ENCODE measurements at places on chromosomes 7 and 10.
A peak's percentile ranks its signal among the peaks of the same experiment; 100 is the strongest.

GRCh38 chr10:7945469-7946187 lies 108.9 kb upstream of the GATA3 start:
- no peak for DNase-seq

- DNase-seq: no peak
Observed at GRCh38 chr10:7832060-7832459, 13.8 kb downstream of the TAF3 start.

DNA sequence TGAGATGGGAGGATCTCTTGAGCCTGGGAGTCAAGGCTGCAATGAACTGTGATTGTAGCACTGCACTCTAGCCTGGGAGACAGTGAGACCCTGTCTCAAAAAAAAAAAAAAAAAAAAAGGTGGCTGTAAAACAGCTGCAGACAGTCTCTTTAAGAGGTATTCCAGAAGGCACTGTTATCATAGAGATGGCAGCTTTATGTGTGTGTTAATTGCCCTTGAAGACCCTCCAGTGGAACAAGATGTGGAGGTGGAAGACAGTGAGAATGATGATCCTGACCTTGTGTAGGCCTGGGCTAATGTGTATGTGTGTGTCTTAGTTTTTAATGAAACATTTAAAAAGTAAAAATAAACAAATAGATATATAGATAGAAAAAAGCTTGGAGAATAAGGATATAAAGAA lies 66.0 kb downstream of the ZNF487 start:
- no peak for DNase-seq

DNA sequence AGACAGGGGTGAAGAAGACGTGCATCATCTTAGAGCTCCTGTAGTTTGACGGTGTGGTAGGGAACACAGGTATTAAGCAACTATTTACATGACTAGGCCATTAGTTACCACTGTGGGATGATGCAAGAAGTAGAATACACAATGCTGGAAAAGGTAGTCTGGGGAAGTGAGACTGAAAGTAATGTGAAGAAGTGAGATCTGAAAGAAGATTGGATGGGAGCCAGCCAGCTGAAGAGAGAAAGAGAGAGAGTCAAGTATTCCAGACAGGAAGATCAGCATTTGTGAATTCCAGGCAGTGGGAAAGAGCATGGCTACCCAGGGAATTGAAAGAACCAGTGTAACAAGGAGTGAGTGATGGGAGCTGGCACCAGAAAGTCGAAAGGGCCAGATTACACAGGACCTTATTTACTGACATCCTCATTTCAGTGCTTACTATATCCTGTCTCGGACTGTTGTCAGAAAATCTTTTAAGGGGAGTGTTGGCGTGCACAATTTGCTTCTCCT lies 4.0 kb upstream of the CFAP58 start:
- no peak for DNase-seq

DNA sequence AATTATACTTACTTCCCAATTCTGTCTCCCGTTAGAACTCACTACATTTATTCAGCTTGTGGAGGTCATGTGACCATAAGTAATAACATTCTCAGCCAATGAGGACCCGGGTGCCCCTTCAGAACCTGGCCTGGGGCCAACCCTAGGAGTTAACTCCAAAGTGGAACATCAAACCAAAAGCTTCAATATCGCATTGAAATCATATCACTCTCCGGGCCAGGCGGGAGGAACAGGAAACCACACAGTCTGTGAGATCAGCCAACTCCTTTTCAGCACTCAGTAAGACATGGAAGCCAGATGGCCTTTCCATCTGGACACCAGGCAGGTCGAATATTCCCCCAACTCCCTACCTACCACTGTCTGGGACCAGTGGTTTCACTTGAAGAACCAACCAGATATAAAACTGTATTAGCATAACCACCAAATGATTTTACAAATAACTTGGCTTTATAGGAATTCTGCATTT lies 5.5 kb downstream of the CREB3L2 start:
- DNase-seq: no peak

GRCh38 chr10:34753014-34753757 lies 61.9 kb downstream of the PARD3 start:
- no peak for DNase-seq

DNA sequence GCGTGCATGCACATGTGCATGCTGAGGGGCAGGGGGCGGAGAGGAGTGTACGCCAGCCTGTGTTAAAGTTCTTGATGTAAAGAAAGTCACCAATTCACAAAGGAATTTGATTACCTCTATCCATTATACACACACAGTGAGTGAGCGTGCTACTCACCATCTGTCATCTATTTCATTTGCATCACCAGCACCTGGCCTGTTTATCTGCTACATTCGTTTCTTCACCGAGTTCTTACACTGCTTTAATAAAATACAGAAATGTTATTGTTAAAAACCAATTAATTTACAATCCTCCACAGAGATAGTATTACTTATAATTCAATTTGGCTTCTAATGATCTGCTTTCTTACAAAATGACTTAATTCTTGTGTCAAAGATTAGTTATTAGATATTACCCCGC lies 32.6 kb downstream of the NEUROD6 start:
- DNase-seq: no peak

GRCh38 chr7:4667776-4668509 lies 14.2 kb upstream of the FOXK1 start:
- no peak for DNase-seq

DNA sequence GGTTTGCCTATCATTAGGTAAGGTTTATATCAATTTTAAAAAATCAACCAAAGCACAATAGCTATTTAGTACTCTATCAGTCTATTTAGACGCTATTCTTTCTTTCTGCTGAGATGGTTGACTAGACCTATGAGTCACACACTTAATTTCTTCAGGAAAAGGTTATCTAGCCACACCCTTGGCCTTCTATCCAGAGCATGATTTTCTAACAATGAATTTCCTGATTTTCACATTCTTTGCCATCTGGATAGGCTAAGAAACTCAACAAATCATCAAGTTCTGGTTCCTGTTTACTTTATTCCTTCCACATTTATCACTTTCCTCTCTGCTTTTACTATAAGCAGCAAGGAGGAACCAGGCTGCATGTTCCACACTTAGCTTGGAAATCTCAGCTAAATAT lies 8.1 kb downstream of the PRPS1L1 start:
- DNase-seq: no peak

DNA sequence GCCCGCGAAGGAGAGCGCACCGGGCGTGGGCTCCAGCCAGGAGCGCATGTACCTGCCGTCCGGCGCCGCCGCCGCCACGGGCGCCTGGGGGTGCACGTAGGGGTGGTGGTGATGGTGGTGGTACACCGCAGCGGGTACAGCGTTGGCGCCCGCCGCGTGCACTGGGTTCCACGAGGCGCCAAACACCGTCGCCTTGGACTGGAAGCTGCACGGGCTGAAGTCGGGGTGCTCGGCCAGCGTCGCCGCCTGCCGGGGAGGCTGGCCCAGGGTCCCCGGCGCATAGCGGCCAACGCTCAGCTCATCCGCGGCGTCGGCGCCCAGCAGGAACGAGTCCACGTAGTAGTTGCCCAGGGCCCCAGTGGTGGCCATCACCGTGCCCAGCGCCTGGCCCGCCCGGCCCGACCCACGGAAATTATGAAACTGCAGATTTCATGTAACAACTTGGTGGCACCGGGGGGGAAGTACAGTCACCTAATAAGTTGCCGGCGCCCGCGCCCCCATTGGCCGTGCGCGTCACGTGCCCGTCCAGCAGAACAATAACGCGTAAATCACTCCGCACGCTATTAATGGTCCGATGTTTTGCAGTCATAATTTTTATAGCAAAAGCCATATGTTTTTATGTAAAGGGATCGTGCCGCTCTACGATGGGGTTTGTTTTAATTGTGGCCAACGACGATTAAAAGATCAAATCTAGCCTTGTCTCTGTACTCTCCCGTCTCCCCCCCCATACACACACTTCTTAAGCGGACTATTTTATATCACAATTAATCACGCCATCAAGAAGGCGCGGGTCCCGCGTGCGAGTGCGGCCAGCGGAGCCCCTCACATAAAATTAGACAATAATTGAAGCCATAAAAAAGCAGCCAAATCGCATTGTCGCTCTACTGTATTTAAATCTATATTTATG lies at the start of gene HOXA9:
Gene HOXA9 (minus strand): TSS at position 449 of the 907 bp plus-strand sequence. CDS start 80 bp downstream, at position 369.
- DNase-seq: no peak

- DNase-seq: no peak
Observed at GRCh38 chr10:78169214-78169613, 135.6 kb downstream of the RPS24 start.

GRCh38 chr10:15483215-15484075 lies 112.4 kb upstream of the FAM171A1 start:
- DNase-seq: no peak

DNA sequence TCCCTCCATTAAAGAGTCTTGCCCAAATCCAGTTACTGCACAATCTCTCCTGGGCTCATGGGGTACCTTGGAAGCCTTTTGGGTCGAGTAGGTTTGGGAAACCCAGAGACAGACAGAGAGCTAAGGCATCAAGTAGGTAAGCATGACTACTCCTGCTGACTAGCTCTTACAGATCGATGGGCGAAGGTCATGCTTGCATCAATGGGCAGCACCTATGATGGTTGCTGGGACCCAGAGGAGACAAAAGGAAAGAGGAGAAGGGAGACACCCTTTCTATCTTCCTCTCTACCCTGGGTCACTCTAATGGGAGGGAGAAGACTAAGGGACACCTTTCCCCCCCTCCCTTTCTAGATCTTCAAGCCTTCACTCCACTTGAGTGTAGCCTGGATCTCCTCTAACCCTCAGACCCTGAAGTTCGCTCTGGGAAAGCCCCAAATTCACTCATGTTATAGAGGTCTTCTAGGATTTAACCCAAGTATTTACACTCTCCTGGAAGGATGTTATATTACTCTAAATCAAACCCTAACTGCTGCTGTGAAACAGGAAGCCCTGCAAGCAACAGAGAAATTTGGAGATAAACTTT lies 31.6 kb upstream of the ZNF746 start:
- no peak for DNase-seq

DNA sequence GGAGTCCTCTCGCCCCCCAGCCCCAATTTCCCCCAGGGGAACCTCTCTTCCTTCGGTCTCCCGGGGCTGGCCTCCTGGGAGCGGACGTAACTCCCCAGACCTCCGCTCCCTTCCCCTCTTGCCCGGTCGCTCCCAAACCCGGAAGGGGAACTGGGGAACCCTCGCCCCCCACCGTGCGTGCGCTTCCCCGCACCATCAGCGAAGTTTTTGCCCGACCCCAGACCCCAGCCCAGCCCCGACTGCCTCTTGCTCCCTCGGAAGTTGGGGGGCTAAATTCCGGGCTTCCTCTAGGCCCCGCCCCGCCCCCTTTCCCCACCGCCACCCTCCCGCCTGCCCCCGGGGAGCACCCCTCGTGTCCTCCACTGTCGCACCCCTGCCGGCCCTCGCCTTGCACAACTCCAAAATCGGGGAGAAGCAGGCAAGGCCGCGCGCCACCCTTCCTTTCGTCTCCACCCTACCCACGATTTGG lies 436 bp downstream of the GNB2 start:
- no peak for DNase-seq

DNA sequence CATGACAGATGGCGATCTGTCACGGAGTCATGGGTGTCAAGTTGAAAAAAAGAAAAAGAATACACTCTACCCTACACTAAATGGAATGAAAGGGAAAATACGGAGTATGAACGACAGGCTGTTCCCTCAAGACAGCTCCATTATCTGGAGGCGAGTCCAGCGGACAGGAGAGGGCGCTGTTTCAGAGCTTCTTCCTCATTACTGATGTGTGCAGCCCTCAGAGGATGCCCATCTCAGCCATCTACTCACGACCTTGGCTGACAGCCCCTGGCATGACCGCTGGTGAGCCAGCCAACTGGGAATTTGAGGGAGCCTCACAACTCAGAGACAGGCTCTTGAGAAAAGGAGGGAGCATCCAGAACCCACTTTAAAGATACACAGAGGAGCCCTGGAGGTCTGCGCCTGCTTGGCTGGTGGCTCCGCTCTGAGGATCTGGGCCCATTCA lies 49.6 kb upstream of the SMNDC1 start:
- DNase-seq: peak; percentile 49

Measured in activated T-helper 1 cell treated with Interleukin-2 at 50 U/mL for 16 hours (primary cell).